SK-N-DZ (cell line): ENCODE measurements at places on chromosomes 16 and 17.

DNA sequence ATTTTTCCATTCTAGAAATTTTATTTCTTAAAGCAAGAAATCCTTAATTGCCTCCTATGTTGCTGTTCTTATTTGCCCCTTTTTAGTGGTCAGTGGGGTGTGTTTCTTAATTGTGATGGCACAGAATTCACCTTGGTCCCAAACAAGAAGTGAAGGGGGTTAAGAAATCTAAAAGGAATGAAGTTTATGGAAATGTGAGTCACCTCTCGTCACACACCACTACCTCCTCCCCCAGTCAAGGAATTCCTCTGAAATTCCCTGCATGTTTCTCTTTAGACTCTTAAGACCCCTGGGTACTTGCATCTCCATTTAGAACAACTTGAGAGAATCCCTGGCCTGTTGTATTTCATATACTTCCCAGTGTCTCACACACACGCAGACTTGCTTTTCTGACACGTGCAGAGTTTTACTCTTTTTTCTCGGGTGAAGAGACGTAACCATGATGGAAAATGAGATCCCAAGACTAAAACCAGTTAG is 247.4 kb downstream of the PRKCA start:
- DNase-seq = no peak

- no peak for DNase-seq
Measured at GRCh38 chr16:59060207-59060606, 326.1 kb upstream of the GOT2 start.

DNA sequence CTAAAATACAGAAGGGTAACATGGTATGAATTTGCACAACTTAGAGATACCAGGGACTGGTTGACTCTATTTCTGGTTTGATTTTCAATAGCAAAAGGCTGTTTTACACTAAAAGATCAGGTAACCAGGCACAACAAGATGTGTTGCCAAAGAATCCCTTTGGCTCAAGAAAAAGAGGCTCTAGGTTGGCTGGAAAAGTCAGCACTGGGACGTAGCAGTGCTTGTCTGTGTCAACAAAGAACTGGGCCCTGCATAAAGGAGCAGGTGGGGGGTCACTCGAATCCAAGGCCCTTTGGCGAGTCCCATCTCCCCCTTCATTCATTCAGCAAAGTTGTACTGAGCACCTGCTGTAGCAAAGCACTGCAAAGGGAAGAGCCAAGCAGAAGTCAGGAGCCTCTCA is 18.4 kb downstream of the SDR42E1 start:
- DNase-seq = no peak

DNA sequence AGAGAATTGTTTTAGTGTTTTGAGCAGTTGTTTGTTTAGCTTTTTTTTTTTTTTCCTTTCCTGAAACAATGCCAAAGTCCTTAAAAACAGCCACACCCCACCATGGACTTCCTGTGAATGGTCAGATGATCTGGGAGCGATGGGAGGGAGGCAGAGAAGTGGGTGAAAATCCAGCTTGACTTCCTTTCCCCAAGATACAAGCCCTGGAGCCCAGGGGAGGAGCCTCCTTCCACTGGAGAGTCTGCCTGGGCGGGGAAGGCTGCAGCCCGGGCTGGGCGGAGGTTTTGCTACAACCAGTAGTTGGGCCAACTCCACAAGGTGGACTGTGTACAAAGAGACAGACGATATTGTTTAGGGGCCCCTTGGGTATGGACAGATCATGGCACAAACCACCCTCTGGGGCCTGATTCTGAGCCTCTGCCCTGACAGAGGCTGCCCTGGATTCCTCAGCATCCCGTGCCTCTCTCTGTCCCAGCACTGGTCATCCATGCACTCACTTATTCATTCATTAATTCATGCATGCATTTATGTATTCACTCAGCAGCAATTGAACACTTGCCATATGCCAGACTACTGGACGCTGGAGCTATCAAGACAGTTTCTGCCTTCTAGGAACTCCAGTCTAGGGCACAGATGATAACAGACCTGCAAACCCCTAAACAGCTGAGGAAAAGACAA is 29.8 kb downstream of the WSB1 start:
- no peak for DNase-seq

- peak; percentile 55 for DNase-seq
Measured at GRCh38 chr16:78462288-78463208, 363.1 kb downstream of the WWOX start.

- no peak for DNase-seq
Measured at GRCh38 chr17:28563475-28563874, 7.8 kb downstream of the PIGS start.

GRCh38 chr16:49462362-49462988 is 88.9 kb downstream of the C16orf78 start:
- DNase-seq = no peak

DNA sequence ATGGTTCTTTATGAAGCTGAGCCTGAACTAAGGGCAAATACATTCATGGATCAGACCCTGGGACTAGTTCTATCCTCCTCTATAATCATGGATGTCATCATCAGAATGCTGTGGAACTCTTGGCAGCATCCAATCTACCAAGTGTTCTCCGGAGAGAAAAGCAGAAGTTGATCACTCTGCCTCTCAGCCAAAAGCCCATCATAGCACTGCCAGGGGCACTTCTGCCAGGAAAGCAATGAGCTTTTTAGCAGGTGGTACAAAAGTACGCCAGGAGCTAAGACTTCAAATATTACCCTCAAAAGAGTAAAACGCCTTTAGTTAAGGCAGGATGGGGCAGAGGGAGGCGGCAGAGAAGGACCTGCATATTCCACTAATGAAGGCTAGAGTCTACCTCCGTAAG is 279.0 kb downstream of the SLC39A11 start:
- DNase-seq = no peak

GRCh38 chr16:4142268-4142667 is 26.0 kb upstream of the ADCY9 start:
- DNase-seq = no peak

- DNase-seq = no peak
Measured at GRCh38 chr16:81588326-81589081, 143.9 kb downstream of the CMIP start.

DNA sequence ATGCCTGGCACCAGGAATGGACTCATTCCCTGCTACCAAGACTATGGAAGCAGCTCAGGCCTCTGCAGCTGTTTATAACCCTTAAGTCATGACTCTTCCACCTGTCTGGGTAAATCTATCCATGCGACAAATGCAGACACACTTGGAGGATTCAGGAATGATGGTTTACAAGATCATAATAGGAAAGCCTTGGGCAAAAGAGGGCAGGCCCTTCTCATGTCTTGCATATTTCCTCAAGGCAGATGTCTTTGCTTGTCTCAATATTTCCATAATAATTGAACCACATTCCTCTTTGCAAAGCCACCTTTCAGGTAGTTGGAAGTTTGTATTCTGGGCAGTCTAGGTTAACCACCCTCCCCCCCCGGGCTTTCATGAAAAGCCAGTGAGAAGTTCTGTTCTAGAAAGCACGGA is 884 bp upstream of the JPT1 start:
- no peak for DNase-seq

- peak; percentile 81 for DNase-seq
Measured at GRCh38 chr16:88730632-88731607, 24.6 kb downstream of the CTU2 start.

DNA sequence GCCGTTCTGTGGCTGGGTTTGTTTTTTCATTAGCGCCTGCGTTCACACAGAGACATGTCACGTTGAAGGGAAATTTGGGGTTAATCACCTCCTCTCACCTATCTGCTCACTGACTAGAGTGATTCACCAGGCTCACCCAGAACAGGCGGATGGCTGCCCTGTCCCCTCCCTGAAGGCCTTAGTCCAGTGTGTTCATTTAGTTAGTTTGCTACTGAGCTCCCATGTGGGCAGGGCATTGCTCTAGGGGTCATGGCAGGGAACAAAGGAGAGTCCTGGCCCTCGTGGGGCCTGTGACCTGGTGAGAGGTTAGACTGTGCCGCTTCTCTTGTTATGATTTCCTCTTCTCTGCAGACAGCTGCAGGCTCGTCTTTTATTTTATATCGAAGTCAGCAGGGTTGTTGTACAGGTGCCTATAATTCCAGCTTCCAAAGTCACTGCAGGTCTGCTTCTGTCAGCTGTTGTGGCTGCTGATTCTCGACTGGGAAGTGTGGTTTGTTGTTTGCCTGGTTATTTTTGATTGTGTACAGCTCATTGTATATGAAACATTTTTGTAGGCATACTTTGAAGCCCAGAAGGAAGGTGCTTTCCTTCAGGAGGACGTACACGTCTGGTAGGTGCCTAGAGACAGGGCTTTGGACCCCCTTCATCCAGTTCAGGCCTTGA is 73.4 kb upstream of the GSE1 start:
- no peak for DNase-seq

- no peak for DNase-seq
Measured at GRCh38 chr16:89365996-89366395, 124.4 kb downstream of the ANKRD11 start.

GRCh38 chr16:69741951-69742904 is 12.5 kb downstream of the NOB1 start:
- DNase-seq = no peak

DNA sequence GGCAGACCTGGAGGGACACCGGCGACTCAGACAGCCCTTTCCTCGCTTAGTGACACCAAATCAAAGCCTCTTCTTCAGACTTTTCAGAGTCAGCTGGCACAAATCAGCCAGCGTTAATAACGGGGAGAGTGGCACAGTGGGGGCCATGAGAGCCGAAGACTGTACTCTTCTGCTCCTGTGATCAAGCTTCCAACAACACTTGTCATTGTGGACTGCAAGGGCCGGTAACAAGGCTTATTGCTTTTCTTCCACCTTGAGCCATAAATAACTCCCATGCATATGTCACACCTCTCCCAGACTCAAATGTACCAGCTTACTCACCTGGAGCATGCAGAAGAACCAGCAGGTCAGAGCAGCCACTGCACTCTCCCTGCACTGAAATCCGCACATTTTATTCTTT is 12.8 kb downstream of the FLCN start:
- no peak for DNase-seq

DNA sequence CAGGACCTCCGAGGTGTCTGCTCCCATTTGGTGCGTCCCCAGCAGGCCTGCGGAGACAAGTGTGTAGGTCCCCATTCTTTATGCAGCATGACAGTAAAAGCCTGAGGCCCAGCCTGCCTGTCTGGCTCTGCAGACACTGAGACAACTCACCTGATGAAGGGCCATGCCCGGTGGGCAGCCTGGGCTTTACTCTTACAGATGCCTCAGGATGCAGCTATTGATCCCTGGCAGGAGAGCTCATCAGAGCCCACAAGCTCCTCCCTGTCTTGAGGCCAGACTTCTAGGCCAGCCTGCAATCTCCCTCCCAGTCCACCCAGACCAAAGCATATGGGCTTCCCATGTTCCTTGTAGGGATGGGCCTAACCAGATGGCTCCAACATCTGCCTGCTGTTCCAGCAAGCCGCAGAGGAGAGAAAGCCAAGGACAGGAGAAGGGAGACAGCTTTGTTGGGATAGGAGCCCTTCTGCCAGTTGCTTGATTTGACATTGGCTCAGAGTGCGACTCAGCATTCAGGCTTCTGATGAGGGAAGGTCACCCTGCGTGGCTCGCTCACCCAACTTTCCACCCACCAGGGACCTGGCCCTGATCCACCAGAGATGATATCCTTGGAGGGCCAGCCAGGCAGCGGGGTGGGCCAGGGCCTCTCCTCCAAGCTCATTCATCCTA is 87.5 kb downstream of the SOCS1 start:
- DNase-seq = no peak

DNA sequence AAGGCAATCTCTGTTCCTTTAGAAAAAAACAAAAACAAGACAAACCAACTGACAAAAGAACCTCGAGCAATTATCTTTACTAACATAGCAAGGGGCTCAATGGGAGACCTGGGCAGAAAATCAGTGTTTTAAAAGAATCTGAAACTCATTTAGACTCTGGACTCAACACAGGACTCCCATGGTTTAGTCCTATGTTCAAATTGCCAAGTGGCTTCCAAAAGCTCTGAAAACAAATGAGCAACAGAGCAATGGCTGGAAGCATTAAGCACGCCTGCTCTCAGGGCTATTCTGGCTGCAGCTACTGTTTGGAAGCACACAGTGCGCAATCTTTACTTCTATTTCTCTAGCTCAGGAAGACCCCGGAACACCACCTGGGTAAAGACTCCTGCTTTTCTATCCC is 162.0 kb downstream of the AATF start:
- no peak for DNase-seq

- DNase-seq = no peak
Measured at GRCh38 chr17:36730857-36731490, 129.6 kb downstream of the MRM1 start.

DNA sequence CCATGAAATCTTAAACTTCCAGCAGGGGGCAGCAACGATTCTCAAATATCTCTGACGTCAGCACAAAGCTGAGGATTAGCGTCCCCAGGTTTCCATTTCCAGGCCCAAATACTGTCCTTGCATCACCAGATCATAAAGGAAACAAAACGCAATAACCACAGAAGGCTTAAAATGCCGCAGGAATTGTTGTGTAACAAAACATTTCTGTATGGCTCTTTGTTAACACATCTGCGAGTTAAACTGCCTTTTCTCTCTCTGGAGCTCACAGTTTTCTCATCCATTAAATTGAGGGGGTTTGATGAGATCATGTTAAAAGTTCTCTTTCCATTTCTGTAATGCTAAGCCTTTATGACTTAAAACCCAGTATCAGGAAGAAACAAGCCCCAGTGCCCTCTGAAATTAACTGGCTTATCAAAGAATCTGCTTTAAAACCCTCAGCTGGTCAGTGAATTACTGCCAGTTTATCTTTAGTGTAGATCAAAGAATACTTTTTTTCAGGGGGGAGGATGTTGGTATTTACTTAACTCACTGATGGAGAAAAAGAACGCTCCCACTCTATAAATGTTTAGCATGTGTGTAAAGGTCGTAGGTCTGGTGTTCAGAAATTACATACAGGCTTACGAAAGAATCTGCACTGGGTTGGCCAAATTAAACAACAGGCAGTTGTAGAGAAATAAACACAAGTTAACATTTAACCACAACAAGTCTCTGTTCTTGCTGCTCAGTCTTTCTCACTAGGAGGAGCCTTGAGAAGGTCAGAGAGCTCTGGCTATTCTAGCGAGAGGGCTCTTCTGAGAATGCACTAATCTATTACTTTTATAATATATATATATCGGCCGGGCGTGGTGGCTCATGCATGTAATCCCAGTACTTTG is 10.6 kb upstream of the TERF2 start:
- peak; percentile 79 for DNase-seq

- no peak for DNase-seq
Measured at GRCh38 chr17:17109256-17109655, 67.0 kb downstream of the MPRIP start.

- peak; percentile 99 for DNase-seq
Measured at GRCh38 chr16:67846320-67847063, at the start of gene NUTF2. TSS of gene NUTF2 (plus strand) at chr16:67846933. CDS start at chr16:67865131, 18,198 bp downstream.

- peak; percentile 82 for DNase-seq
Measured at GRCh38 chr17:77420804-77421629, 280.2 kb downstream of the SEC14L1 start.

- peak; percentile 60 for DNase-seq
Measured at GRCh38 chr16:50665128-50665878, 15.8 kb downstream of the SNX20 start.
